ENCODE measurements at places on chromosomes 11 and 22.

DNA sequence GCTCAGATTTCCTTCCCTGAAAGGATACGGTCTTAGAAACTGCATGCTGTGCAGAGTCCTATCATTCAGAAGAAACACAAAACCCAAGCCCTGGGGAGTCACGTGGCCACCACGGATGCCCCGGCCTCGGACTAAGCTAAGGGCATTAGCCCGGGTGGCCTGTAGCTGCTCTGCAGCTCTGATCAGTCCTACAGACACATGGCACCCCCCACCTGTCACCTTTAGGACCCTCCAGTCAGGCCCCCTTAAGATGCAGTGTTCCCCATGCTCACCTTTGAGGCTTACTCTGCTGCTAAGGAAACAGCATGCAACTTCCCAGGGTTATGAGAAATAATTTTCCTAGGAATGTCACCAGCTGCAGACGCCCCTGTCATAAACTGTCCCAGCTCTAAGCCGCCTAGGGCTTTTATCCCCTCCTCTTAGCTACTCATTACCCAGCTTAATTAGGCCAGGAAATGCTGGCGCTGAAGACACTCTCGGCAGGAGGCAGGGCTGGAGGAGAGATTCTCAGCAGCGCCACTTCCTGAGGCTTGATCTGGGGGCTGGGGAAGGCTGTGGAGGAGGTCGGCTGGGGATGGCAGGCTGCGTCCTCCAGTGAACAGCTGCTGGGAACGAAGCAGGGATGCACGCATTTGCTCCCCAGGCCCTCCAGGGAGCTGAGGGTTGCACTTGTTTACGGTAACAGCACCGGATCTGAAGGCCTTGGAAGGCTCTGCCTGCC lies 47.2 kb upstream of the ADA2 start:
- no peak for DNase-seq

- DNase-seq: no peak
Measured at GRCh38 chr11:119361056-119361787, 14.7 kb upstream of the MFRP start.

GRCh38 chr11:73003088-73003487 lies 139.0 kb downstream of the FCHSD2 start:
- no peak for DNase-seq

- DNase-seq: no peak
Measured at GRCh38 chr11:132217856-132218255, 847.4 kb downstream of the NTM start.

GRCh38 chr11:14308114-14308896 lies 50.7 kb downstream of the RRAS2 start:
- no peak for DNase-seq

DNA sequence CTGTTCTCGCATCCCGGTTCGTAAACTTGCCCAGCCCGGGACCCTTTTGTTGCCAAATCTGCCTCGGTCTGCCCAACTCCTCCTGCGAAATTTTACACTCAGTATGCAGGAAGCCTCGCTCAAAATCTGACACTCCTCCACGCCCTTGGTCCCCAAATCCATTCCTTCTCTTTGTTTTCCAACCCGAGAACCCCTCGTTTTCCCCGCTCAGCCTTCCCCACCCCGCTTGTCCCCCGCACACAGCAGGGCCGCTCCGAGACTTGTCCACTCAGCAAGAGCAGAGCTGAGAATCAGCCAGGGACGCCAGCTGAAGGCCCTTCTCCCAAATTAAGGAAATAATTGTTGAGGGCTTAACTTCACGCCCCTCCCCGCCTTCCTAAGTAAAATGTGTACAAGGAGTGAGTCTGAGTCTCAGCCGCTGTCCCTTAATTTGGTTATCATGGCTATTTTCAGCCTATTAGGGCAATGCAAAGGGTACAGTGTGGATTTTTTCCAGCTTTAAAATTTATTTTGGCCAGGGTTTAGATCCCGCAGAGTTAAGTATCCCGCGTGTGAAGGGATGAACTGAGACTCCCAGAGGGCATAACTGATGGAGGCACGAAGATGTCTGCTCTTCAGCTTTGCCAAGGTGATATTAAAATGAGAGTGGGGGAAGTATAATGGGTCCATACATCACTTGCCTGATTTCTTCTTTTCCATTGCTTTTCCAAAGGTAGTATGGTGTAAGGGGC lies 581 bp upstream of the FBXO3 start:
- DNase-seq: no peak

DNA sequence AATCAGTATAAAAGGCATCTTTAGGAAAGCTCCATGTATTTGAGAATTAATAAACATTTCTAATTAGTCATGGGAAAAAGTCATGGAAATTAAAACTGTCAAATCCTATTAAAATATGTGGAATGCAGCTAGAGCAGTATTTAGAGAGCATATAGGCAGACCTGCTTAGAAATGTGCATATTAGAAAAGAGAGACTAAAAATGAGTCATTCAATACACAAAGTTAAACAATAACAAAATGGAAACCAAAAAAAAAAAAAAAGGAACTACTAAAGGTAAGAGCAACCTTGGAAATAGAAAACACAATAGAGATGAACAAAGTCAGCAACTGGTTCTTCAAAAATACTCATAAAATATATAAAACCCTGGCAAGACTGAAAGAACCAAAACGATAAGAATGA lies 59.7 kb upstream of the RASSF10 start:
- DNase-seq: no peak

- DNase-seq: no peak
Measured at GRCh38 chr11:42975180-42975529, 336.6 kb upstream of the API5 start.

- no peak for DNase-seq
Measured at GRCh38 chr22:48688366-48688765, 1139.3 kb downstream of the BRD1 start.

GRCh38 chr11:124174001-124174583 lies 9.1 kb upstream of the OR10D3 start:
- DNase-seq: no peak

GRCh38 chr11:14642453-14642852 lies 1.2 kb upstream of the PDE3B start:
- DNase-seq: no peak

DNA sequence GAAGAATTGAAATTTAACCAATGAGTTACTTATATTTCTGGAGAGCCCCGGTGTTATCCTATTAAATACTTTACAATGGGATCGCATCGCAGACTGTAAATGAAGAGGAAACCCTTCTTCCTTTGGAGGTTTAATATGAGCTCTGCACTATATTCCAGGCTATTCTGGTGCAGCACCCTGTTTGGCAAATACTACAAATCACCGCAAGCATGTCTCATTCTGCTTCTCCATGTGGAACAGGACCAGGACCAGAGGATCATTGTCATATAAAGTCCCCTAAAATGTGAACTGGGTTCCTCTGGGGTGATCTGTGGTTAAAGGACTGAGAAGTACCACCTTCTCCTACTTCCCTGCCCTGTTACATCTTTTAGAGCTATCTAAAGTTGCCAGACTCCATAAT lies 703.7 kb downstream of the DLG2 start:
- no peak for DNase-seq

DNA sequence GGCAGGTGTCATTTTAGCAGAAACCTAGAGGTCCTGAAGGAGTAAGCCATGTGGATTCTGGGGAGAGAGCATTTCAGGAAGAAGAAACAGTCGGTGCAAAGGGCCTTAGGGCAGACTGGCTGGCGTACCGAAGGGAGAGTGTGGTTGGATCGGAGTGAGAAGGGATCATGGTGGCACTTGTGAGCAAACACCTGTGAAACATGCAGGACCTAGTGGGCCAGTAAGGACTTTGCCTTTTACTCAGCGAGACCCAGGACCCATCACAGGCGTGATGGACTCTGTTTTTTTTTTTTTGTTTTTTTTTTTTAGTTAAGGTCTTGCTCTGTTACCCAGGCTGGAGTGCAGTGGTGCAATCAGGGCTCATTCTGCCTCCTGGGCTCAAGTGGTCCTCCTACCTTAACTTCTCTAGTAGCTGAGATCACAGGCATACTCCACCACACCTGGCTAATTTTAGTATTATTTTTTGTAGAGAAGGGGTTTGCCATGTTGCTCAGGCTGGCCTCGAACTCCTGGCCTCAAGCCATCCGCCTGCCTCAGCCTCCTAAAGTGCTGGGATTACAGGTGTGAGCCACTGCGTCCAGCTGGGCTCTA lies 3.5 kb upstream of the TSGA10IP start:
- DNase-seq: no peak

DNA sequence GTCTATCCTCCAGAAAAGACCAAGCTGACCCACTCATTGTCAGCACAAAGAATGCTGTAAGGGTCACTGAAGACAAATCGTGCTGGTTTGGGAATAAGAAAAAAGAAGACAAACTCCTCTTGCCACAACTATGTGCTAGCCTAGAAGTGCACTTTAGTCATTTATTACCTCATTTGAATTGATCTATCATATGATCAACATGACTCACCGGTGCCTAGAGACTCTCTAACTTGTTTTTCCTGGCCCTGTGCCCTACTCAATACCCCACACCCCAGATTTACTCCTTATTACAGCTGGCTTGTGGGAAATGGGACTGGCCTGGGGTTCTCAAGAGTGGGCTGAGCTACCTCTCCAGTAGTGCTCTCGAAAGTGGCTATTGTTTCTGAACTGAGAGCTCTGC lies 35.9 kb upstream of the HORMAD2 start:
- DNase-seq: no peak

DNA sequence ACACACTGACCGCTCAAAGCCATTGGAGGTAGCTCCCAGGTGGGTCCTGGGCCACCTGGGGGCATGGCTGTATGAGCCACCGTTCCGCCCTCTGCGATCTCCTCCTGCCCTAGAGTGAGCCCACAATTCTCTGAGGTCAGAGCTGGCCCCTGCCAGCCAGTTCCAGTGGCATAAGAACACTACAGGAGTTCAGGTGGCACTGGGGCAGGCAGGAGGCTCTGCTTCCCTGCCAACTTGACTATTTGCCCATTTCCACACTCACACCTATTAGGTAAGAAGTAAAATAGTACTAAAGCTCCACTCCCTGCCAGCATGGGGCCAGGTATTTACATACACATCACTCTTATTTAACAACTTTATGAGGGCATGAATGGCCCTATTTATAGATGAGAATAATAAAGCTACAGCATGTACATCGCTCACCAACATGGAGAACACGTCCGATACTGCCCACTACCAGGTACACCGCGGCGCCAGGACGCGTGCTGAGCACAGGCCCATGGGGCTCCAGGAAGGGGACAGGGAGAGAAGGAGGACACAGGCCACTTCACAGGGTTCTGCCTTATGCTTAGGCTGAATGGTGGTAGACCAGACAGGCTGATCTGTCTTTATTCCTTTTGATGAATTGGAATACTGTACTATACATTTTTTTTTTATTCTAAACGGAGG lies 26.2 kb downstream of the PISD start:
- DNase-seq: no peak

DNA sequence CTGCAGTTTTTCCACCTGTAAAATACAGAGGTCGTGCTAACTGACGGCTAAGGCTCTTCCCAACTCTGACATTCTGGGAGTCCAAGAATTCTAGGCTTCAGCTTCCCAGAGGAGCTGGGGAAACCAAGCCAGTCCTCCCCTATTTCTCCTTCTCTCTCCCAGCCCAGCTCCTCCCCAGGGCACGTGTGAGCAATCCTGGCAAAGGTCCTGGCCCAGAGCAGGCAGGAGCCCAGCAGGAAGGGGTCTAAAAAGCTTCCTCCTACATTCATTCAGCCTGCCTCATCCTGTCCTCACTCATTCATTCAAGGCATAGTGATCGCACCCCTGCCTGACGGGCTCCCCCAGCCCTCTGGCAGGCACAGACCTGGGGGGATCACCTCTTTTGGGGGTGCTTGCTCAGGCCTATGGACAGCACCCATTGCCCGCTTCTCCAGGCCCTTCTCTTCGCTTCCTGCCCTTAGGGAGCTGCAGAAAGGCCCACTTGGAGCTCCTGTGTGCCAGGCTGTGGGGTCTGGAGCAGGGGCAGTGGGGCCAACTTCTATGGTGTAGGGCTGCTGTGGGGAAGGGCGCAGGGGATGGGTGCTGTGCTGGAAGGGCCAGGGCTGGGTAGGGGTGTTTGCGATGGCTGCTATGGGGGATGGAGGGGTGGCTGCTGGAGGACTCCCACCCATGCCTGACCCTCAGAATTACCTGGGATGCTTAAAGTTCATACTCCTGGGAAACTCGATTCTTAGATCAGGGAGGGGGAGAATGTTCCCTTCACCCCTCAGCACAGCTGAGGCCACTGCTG lies 9.8 kb downstream of the KCNC1 start:
- DNase-seq: no peak

- DNase-seq: no peak
Measured at GRCh38 chr11:859394-860131, 16.9 kb downstream of the TSPAN4 start.

- DNase-seq: no peak
Measured at GRCh38 chr11:104003491-104003890, 32.9 kb upstream of the DDI1 start.

- no peak for DNase-seq
Measured at GRCh38 chr11:7690648-7691047, 15.6 kb downstream of the OVCH2 start.

GRCh38 chr11:8138526-8138925 lies 30.3 kb downstream of the RIC3 start:
- DNase-seq: no peak

DNA sequence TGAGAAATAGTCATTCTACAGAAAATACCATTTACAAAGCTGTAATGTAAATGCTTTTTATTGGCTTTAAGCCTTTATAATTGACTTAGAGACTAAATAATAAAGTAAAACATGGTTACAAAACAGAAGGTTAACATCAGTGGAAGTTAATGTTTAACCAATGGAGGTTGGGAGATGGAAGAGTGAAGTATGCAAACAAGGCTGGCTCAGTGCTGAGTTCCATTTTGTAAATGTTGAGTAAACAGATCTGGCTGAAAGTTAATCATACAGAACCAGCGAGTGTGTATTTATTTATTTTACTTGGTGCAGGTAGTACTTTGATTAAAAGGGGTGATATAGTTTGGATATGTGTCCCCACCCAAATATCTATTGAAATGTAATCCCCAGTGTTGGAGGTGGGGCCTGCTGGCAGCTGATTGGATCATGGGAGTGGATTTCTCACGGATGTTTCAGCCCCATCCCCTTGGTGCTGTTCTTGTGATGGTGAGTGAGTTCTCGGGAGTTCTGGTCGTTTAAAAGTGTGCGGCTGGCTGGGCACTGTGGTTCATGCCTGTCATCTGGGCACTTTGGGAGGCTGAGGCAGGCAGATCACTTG lies 827.4 kb downstream of the OPCML start:
- DNase-seq: no peak

DNA sequence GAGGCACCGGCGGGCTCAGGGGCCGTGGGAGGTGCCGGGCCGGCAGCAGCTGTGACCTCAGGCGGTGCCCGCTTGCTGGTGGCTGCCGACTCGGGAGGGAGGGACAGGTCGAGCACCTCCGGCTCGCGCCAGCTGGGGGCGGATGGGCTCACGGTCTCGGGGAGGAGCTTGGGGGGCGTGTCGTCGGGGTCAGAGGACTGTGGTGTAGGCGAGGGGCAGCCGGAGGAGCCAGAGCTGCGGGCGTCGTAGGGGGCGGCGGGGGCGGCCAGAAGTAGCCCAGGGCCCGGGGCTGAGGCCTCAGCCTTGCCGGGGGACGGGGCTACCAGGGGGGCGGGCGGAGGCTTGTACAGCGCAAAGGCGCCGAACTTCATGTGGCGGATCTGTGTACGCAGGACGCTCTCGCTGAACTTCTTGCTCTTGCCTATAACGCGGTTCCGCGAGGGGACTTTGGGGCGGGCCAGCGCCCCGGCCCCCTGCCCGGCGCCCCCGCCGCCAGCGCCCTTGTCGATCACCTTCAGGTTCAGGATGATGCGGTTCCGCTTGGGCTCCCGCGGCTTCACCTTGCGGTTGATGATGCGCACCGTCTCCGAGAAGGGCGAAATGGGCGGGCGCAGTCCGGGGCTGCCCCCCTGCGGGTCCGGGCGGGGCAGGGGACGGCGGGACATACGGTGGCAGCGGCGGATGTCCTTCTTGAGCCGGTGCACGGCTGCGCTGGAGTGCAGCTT lies 5.5 kb downstream of the CBX6 start:
- no peak for DNase-seq
